Regular cardiac myocyte (primary cell): ENCODE measurements at places on chromosomes 4 and X. TPM values are rescaled to one million over a fixed set of nuclear protein-coding genes. Genes with fewer than 3 reads are reported as not detected.

The JAKMIP1 gene
- not detected in 2 replicates for total RNA-seq

The PAK3 gene
- 1.7 and 4.0 TPM in 2 replicates for total RNA-seq

The TMEM271 gene
- total RNA-seq, result not detected in 2 replicates

The GPR173 gene
- total RNA-seq, result 2.0 and 2.1 TPM in 2 replicates

The USP17L15 gene
- total RNA-seq, result not detected in 2 replicates

The TLR6 gene
- total RNA-seq, result 2.3 and 2.5 TPM in 2 replicates

The OPRPN gene
- not detected in 2 replicates for total RNA-seq

The VCX3B gene
- total RNA-seq, result not detected in 2 replicates

The GAGE12J gene
- total RNA-seq, result not detected in 2 replicates

The LRCH2 gene
- total RNA-seq, result 5.0 and 7.0 TPM in 2 replicates

The PAGE2 gene
- not detected in 2 replicates for total RNA-seq

The NWD2 gene
- total RNA-seq, result not detected in 2 replicates

The MAP7D2 gene
- 0.38 and 0.56 TPM in 2 replicates for total RNA-seq

The SPATA18 gene
- total RNA-seq, result 8.4 and 17.2 TPM in 2 replicates

The LINC00632 gene
- 5.2 and 5.4 TPM in 2 replicates for total RNA-seq

The SHOX gene
- not detected in 2 replicates for total RNA-seq

The DNASE1L1 gene
- total RNA-seq, result 62.6 and 66.7 TPM in 2 replicates
